ENCODE measurements at places on chromosomes 3 and 15. TPM values are rescaled to one million over a fixed set of nuclear protein-coding genes. Genes with fewer than 3 reads are reported as not detected.

DNA sequence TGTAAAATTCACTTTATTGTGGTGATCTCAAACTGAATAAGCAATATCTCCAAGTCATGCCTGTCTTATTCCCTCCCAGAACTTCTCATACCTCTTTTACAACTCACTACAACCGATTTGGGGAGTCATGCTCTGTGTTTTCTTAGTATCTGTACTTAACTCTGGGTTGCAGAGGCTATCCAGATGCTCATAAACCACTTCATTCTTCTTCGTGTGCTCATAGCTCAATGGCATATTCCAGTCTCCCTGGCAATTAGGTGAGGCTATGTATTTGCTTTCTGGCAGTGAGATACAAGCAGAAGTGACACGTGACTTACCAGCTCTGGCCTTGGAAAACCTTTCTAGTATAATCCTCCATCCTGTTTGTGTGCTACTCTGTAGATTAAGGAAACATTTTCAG is 360.9 kb downstream of the ZNF385D start:
- no peak for DNase-seq

DNA sequence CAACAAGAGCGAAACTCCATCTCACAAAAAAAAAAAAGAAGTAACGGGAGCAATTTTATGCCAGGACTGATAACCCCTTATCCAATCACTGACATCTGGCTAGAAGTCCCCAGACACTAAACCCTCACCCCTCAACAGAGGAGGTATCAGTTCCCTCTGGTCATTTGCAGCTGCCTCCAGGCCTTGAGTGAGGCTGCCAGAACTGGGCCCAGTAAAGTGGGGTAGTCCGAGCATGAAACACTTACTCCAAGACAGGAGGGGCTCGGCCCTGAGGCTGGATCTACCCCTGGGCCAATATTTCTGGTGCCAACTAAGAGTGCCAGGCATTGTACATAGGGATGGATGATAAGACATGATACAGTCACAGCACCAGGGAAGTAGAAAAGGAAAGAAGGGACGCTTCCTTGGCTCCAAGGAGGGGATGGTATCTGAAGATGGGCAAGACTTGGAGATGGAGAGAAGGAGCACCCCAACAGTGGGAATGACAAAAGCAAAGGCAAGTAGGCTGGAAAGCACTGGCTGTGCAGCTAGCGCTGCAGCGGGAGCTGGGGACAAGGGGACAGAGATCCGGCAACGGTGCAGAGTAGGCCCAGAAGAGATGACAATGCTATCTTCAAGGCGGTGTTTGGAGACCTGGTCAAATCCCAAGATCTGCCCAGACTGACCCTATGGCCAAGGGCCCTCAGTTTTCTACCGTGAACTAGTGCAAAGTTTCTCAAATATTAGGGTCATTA is 2.2 kb downstream of the XXYLT1 start:
- no peak for DNase-seq

ERICH6 gene
- total RNA-seq = not detected

EIF2A gene
- total RNA-seq = 219 TPM

DNA sequence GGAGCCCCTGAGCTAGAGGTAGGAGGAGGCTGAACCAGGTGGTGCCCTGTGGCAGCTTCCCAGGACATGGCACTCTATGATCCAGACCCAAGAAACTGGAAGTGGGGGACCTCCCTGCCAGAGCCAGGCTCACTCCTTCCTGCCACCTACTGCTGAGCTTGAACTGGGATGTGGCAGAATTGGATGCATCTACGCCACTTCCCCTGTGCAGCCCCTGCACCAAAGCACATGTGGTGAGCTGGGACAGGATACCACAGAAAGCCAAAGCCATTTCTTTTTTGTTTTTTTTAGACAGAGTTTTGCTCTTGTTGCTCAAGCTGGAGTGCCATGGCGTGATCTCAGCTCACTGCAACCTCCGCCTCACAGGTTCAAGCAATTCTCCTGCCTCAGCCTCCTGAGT is 518.0 kb upstream of the PPP2R3A start:
- DNase-seq = no peak

DNA sequence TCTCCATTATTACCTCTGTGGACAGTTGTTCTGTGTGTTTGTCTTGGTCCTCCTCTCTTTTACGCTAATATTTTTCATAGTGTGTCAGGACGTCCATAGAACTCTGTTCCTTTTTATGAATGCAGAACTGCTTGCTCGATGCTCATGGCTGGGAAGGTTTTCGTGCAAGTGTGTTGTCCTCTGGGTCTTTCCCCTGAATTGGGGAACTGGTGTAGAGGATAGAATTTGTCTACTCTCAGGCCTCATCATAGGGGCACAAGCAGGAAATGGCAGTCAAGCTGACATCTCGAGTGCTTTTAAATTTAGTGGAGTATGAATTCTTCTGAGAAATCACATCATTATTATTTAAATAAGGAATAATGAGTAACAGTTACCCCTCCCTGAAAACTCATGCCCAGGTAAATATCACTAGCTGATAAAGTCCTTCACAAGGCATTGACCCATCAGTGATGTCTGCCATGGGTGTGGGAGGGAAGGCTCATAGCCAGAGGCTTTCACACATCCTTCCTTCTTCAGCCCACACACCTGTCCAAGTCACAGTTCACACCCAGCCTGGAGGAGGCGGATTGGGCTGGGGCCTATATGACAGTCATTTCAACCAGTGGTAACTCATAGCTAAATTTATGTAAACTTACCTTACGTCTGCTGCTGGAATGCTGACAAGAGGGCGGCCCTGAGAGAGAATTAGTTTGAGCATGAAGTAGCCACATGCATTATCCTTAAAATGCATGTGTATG is 226.1 kb downstream of the PLCL2 start:
- no peak for DNase-seq

DNA sequence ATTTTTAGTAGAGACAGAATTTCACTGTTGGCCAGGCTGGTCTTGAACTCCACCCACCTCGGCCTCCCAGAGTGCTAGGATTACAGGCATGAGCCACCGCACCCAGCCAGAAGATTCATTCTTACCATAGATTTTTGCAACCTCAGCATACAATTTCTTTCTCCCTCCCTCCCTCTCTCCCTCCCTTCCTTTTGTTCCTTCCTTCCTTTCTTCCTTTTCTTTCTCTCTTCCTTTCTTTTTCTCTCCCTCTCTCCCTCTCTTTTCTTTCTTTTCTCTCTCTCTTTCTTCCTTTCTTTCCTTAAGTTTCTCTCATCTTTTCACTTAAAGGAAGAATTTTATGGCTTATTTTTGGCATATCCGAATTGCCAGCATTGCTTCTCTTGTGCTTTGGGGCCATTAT is 58.0 kb downstream of the PRKAR2A start:
- no peak for DNase-seq

GRCh38 chr15:52037889-52038505 is 19.0 kb downstream of the MAPK6 start:
- no peak for DNase-seq

DNA sequence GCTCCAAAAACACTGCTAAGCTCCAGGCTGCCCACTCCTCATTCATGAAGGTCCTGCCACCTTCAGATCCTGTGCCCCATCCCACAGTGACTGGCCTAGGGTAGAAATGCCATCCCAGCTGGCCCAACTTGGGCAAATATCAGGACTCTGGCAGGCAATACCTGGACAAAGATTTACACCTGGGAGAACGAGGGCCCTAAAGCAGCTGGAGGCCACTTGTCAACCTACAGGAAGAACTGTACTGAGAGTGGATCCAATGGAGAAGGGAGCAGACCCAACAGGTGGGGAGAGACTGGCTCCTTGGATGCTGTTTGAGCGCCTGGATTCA is 57.1 kb upstream of the GATA2 start:
- no peak for DNase-seq

DNA sequence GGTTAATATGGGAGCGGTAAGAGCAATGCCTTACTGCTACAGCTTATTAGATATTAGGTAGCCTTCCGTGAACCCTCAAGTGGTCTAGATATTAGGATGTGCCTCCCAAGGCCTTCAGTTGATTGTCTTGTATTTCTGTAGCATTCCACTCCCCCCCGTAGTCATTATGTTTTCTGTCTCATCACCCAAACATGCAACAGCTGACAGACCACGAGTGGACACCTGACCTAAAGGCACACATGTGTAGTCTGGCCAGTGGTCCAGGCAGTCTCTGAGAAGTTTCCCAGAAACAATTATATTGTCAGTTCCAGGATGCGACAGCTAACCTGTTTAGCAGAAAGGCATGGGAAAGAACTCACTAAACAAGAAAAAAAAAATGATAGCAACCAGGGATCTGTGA is 1000.9 kb downstream of the AGBL1 start:
- DNase-seq = no peak

GRCh38 chr15:52328680-52329079 is 33.1 kb upstream of the MYO5C start:
- DNase-seq = no peak
